SIG-M5 (cell line): ENCODE measurements at places on chromosomes 5 and 9.

- DNase-seq, result no peak
Measured at GRCh38 chr5:58963821-58964220, 380.9 kb downstream of the RAB3C start.

GRCh38 chr5:151895660-151896030, 29.0 kb downstream of the GLRA1 start:
- no peak for DNase-seq

- no peak for DNase-seq
Measured at GRCh38 chr5:13480834-13481233, 463.7 kb downstream of the DNAH5 start.

GRCh38 chr5:19865336-19866089, 122.5 kb downstream of the CDH18 start:
- DNase-seq, result no peak

GRCh38 chr9:98612061-98612752, 96.5 kb downstream of the GABBR2 start:
- DNase-seq, result no peak

DNA sequence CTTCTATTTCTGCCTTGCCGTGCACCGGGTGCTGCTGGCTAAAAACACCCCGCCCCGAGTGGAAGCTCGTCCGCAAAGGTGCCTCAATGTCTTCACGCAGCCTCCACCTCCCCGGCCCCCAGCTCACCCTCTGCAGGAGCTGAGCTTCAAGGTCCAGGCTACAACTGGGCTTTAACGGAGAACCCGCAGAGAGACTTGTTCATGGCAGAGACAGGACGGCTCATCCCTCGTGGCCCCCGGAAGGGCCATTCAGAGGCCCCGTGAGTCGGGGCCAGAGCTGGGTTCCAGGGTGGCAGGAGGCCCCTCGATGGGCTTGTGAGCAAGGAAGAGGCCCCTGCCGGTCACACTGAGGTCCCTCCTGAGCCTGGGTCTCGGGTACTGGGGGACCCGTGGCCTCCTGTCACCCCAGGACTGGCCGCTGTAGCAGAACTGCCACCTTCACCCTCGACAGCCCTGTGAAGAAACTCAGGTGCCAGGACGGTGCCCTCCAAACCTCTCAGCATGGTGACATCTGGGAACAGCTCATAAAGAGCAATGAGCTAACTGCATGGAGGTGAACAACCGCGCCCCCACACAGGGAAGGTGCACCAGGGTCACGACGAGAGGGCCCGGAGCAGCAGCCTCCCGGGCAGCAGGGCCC, 58.0 kb upstream of the UBAC1 start:
- DNase-seq, result no peak

GRCh38 chr5:139764886-139765408, 30.7 kb upstream of the PSD2 start:
- DNase-seq, result no peak
